ENCODE measurements at places on chromosomes 11 and 22.

DNA sequence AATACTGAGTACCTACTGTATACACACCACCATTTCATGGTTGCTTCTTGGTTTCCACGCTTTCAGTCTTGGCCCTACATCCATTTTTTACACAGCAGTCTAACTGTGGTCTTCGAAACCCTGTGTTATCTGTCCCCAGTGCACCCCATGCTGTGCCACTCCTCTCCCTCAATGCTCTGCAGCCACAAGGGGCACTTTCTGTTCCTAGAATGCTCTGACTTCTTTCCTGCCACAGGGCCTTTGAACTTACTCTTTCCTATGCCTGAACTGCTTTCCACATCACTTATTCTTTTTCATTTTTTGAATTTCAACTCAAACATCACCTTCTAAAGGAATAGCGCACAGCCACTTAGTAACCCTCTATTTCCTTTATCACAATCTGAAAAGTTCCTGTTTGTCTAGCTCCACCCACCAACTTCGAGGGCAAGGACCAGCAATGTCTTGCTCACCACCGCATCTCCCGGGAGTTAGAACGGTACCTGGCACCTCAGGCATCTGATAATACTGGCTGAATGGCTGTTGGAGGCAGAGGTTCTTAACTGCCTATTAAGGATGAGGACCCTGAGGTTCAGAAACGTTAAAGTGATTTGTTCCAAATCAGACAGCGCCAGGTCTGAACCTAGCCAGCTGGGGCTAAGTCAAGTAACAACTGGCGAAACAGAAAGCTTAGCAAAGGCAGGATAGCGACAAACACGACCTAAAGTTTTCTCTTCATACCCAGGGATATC lies 568 bp downstream of the ALG8 start:
- DNase-seq, result no peak

DNA sequence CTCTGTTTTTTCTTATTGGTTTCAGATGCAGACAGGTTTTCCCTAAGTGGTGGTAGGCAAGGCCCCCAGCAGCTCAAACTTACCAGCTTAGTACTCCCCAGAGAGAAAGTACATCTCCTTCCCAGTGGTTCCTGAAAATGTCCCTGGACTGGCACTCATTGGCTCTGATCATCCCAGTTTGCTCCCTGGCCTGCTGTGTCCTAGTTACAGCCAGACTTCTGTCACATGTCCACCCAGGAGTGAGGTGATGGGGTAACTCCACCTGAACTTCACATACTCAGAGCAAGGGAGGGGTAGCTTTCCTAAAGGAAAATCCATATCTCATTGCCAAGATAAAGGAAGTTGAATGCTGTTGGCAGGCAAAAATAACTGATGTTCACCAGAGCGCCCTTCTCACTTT lies 237.0 kb upstream of the MPPED2 start:
- DNase-seq, result no peak

GRCh38 chr22:41668971-41669911 lies 19.4 kb downstream of the SNU13 start:
- DNase-seq, result no peak

DNA sequence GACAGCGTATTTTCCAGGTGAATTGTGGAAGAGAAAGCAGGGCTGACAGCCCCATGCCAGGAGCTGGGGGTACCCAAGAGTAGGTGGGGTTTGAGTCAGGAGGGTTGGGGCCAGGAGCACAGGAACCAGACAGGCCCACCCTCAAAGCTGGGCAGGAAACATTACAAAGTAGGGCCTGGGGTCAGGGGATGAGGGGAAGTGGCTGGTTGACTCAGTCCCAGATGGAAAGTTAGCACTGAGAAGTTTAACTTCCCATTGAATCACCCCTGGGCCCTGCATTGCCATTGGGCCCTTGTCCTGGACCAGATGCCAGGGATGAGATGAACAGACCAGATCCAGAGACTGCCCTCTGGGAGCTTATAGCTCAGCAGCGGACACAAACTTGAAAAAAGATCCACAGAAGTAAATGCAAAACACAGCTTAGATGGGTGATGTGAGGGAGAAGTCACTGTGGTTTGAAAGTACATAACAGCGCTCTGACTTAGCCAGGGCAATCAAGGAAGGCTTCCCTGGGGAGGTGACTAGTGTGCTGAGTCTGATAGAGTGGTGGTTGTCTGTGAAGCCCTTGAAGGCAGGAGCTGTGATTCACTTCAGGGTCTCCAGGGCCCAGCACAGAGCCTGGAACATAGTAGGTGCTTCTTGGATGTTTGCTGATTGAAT lies 2.2 kb downstream of the MAFF start:
- no peak for DNase-seq

- no peak for DNase-seq
These were observed 16.8 kb downstream of the DGCR2 start for GRCh38 chr22:19105456-19105855.

GRCh38 chr11:2097356-2097997 lies 41.7 kb downstream of the IGF2 start:
- DNase-seq, result peak; percentile 63

- no peak for DNase-seq
These were observed 231.3 kb downstream of the CADM1 start for GRCh38 chr11:115272925-115273324.

- DNase-seq, result no peak
These were observed 48.7 kb downstream of the SYTL2 start for GRCh38 chr11:85762226-85762625.

DNA sequence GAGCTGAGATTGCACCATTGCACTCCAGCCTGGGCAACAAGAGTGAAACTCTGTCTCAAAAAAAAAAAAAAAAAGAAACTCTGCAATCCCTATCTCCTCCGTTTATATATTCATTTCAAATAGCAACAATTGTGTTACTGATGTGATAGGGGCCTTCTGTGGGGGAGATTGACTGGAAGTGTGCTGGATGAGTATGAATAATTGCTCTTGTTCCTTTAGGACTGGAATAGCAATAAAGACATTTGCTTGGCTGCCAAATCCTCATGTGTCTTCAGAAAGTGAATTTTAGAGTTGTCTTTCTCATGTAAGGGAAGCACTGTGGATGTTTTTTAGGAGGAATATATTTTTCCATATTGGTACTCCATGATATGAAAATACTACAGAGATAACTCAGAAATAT lies 21.1 kb upstream of the ME3 start:
- no peak for DNase-seq

- peak; percentile 60 for DNase-seq
These were observed 14.3 kb downstream of the DGKZ start for GRCh38 chr11:46361283-46362155.

- no peak for DNase-seq
These were observed 99.1 kb downstream of the GAB2 start for GRCh38 chr11:78318321-78319114.

- DNase-seq, result no peak
These were observed 838 bp downstream of the BCL9L start for GRCh38 chr11:118924591-118925585.
